ENCODE measurements at places on chromosomes 7 and 10.

- DNase-seq = peak; percentile 36
These were observed 5.0 kb downstream of the ALDH18A1 start for GRCh38 chr10:95651346-95652060.

- no peak for DNase-seq
These were observed 349 bp upstream of the ERVW-1 start for GRCh38 chr7:92478095-92478494.

GRCh38 chr10:120415709-120416330 is 41.2 kb upstream of the PLPP4 start:
- peak; percentile 91 for DNase-seq

DNA sequence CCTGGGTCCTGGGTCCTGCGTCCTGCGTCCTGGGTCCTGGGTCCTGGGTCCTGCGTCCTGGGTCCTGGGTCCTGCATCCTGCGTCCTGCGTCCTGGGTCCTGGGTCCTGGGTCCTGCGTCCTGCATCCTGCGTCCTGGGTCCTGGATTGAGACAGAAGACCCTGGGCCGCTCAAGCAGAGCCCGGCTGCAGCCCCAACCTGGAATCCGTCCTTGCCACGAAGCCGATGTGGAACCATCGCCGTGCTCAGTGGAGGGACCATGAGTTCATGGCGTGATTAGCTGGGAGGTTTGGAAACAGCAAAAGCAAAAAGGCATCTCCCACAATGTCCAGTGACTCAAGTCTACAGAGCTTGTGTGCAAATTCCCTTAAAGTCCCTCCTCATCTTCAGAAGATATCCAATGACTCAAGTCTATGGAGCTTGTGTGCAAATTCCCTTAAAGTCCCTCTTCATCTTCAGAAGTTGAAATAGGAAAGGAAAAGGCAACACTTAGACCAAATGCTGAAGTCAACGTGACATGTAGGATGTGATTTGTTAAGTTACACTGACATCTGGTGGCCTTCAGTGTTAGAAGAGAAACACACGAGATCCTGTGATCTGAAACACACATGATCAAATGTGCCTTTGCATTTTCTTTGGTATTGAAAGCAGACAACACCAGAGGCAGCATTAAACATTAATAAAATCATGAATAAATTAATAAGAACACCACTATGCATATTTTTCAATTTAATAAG is 179.9 kb downstream of the PTPRN2 start:
- peak; percentile 18 for DNase-seq

- no peak for DNase-seq
These were observed 918.5 kb upstream of the POT1 start for GRCh38 chr7:125848157-125848556.

DNA sequence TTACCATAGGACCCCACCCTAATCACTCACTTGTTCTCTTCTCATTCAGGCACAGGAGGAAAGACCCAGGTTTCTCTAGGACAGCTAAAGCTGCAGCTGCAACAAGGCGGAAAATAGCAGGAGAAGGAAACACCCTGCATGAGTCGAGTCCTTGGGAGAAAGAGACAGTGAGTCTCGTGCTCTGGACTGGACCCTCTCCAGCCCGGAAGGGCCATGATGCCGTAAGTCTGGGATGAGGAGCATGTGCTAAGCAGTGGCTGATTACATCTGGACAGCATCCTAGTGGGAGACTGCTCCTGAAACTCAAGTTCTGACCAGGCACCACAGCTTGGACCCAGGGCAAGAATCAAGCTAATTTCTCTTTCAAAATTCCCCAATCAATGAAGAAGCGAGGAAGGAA is 39.4 kb downstream of the FBXW4 start:
- DNase-seq = peak; percentile 27

DNA sequence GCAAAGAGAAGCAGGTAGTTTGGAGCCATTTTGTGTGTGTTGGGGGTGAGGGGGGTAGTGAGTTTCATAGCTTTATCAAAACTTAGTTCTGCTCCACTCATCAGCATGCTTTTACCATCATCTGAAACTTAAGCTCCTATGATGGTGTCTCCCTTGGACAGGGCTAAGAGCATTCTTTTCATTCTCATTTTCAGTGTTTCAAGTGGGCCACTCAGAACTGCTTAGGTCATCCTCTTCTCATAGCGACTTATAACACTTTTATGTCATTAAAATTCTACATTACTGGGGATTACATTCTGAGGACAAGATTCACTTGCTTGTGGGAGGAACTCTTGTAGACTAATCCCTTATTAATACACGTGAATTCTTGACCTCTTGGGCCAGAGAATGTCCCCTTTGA is 649.4 kb downstream of the SUGCT start:
- no peak for DNase-seq

- no peak for DNase-seq
These were observed 138.4 kb downstream of the PAXIP1 start for GRCh38 chr7:154864523-154864891.

- no peak for DNase-seq
These were observed 802 bp upstream of the CDK6 start for GRCh38 chr7:92837000-92837749.

DNA sequence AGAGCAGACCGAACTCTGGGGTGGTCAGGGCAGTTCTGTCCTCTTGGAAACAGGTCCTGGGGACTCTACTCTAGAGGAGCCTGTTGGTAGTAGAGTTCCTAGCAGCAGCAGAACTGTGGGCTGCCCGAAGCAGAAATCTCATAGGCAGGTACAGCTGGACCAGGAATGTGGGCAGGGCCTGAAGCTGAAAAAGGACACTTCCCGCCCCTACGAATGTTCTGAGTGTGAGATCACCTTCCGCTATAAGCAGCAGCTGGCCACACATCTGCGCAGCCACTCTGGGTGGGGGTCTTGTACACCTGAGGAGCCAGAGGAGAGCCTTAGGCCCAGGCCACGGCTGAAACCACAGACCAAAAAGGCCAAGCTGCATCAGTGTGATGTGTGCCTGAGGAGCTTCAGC is 8.3 kb upstream of the ZNF783 start:
- DNase-seq = peak; percentile 37

- no peak for DNase-seq
These were observed 26.3 kb downstream of the MACROH2A2 start for GRCh38 chr10:70078937-70079336.

DNA sequence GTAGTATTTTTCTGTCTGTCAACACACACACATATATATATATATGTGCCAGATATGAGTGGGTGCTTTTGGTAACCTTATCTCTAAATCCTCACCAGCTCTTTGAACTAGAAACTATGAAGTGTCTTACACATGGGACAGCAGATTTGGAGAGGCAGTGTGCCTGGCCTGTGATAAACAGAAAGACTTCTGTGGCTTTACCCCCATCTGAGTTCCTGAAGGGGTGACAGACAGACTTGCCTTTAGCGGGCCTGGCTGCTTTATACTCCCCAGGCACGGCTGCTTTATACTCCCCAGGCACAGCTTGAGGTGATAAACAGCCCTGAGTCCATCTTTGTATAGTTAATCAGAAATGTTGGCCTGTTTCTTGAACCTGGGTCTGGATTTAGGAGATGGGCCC is 5.6 kb downstream of the BAG3 start:
- DNase-seq = no peak

GRCh38 chr10:132162021-132162531 is 24.7 kb upstream of the DPYSL4 start:
- DNase-seq = no peak

DNA sequence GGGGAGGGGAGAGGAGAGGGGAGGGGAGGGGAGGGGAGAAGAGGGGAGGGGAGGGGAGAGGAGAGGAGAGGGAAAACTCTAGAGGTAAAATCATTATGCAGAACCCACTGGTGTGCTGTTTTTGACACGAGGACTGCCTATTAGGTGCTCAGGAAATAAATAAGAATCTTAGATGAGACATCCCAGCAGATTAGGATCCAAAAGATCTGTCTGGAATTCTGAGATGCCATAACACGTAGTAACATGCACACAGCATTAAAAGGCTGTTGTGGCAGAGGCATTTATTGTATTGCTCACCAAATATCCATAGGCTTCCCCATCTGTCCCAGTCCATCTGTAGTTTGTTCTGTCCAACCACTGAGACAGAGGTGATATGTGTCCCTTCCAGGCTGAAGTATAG is 40.8 kb upstream of the KMT2E start:
- DNase-seq = no peak
